ENCODE measurements at places on chromosomes 1 and 21.

- DNase-seq = no peak
Observed at GRCh38 chr1:247998811-247999210, 14.6 kb upstream of the OR2L5 start.

GRCh38 chr1:78950826-78951225 lies 55.7 kb downstream of the ADGRL4 start:
- no peak for DNase-seq

DNA sequence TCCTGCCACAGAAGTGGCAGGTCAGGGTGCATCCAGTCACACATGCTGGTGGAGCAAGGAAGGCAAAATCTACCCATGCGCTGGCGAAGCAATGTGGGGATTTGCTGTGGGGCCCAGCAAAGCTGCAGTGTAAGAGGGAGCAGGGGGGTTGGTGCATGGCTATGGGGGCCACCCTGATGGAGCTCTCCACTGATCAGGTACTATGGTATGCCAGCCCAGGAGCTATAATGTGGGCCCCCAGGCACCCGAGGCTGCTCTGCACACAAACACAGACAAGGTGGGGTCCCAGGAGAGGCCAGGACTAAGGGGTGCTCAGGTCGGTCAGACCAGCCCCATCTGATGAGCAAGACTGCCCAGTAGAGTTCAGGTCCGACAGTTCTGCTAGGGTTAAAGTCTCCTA lies 213.5 kb downstream of the ZC3H11B start:
- no peak for DNase-seq

GRCh38 chr1:159307346-159308020 lies 5.3 kb downstream of the FCER1A start:
- DNase-seq = no peak

DNA sequence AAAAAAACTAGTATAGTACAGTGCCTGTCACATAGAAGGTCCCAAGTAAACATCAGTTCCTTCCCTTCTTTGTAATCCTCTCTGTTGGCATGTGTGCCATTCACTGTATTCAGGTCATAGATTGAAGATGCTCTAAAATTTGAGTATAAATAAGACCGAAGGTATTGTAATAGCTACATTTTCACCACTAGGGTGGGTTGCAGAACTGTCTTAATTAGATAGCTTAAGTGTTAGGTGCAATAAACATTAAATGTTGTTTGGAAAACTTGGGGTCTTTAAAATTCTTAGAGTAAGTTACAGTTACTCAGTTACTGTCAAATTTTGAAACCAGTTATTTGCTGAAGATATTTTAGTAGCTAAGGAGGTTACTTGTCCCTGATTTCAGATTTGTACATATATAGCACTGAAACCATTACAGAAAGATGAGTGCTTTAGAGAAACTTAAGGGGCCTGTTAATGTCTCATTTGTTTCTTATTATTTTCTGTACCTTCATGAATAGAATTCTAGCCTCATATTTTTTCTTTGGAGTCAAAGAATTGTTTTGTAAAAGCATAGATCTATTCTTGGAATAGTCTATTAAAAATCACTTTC lies 24.3 kb downstream of the PER3 start:
- DNase-seq = no peak

DNA sequence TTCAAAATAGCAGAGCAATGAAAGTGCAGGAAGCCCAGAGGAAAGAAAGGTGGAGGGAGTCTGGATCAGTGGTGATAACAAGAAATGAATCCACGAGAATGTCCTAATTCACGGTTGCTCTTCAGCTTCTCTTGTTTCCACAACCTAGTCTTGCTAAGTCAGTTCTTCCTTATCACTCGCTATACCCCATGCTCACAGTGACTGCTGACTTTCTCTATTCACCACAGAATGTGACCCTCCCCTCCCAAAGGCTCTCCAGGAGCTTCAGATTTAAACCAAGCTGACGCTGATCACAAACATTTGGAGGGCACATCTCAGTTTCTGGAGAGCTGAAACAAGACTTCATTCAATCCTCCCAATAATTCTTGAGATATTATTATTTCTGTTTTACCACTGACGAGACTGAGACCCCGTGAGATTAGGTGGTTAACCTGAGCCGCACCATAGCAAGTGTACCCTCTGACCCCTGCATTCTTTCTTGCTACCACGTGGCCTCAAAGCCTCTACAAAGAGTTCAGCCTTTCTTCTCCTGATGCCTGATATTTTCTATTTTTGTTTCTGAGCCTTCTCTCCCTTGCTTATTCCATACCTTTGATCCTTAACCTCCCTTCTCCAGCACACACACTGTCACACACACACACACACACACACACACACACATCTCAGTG lies 10.7 kb upstream of the CCN1 start:
- no peak for DNase-seq

GRCh38 chr1:204988196-204988595 lies 54.8 kb upstream of the CNTN2 start:
- no peak for DNase-seq

- no peak for DNase-seq
Observed at GRCh38 chr1:212544110-212544509, 64.5 kb upstream of the ATF3 start.

- DNase-seq = peak; percentile 81
Observed at GRCh38 chr1:38559446-38560165, 300.0 kb downstream of the RRAGC start.

- peak; percentile 92 for DNase-seq
Observed at GRCh38 chr21:33078907-33079582, 9.1 kb downstream of the OLIG1 start.

GRCh38 chr1:166956057-166956850 lies 19.1 kb downstream of the ILDR2 start:
- DNase-seq = no peak

- DNase-seq = no peak
Observed at GRCh38 chr1:71371581-71371980, 290.7 kb upstream of the ZRANB2 start.

- DNase-seq = no peak
Observed at GRCh38 chr1:159580340-159580739, 7.3 kb upstream of the APCS start.

DNA sequence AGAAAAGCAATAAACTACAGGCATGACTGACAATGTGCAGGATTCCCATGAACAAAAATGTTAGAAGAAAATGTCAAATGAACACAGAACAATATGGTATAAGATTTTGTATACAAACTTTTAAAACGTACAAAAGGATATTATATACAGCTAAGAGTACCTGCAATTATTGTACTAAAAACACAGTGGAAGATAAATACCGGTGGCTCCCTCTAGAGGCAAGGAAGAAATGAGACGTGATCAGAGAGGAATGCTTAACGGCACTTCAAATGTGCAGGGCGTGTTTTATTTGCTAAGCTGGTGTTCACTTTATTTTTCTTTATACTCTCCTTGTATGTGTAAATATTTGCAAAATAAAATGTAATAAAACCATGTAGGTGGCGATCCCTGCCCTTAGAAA lies 191.8 kb upstream of the SAMSN1 start:
- DNase-seq = peak; percentile 72

GRCh38 chr1:111592389-111593361 lies 26.9 kb upstream of the RAP1A start:
- DNase-seq = no peak

- no peak for DNase-seq
Observed at GRCh38 chr1:175808999-175809398, 65.6 kb upstream of the TNR start.

DNA sequence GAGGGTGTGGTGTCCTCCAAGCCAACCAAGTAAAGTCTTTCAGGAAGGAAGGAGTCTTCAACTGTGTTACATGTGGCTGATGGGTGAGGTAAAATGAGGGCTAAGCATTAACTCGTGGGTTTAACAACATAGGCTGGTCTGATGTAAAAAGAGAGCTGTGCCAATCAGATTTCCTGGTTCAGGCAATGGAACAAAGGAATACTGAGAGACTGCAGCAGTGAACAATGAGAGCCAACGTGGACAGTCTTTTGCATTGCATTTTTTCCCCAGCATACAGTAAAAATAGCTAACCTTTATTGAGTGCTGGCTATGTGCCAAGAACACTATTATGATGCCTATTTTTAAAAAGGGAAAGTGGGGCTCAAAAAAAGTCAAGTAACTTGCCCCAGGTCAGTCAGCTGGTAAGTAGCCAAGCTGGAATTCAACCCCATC lies 31.1 kb downstream of the DLGAP3 start:
- DNase-seq = no peak

DNA sequence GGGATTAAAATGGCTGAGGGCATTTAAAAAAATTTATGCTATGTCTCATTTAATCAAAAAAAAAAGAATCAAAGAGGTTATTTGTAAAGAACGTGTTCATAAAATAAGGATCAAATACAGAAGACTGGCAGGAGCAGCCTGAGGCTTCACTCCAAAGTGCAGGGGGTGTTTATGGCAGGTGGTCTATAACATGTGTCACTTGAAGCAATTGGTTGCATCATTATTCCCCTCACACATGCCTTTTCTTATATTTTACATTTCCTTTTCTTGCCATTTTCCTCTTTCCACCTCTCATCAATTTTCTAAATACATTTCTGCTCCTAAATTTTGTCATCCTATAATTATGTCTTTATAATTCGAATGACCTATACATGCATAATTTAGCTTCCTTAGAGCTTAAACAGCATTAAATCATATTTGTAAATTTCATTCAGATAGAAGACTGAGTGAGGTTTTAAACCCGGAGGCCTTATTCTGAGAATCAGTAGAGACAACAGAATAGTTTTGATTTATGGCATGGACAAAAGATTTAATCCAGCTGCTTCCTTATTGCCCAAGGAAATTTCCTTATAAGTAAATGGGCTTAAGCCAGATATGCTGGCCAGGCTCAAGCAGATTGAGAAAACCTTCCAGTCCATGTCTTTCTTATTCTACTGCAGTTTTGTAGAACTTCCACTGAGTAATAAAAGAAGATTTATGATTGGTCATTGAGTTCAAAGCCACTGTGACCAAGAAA lies 322.8 kb downstream of the TGFB2 start:
- DNase-seq = no peak

- DNase-seq = no peak
Observed at GRCh38 chr1:19067182-19067911, 110.9 kb upstream of the IFFO2 start.

GRCh38 chr1:240575981-240576662 lies 35.8 kb downstream of the GREM2 start:
- DNase-seq = peak; percentile 59

- DNase-seq = no peak
Observed at GRCh38 chr1:241202401-241202800, 154.6 kb downstream of the RGS7 start.

DNA sequence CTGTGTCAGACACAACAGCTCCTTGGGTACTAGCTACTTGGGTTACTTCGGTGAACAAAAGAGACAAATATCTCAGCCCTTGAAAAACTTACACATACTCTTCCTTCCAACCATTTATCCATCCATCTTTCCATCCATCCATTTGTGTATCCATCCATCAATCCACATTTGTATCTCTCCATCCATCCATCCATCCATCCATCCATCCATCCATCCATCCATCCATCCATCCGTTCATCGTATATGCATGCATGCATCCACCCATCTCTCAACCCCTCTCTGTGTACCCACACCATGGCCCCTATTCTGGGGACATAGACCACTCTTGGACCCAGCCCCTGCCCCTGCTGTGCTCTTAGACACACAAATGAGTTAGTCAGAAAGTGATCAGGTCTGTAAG lies 40.2 kb downstream of the FAAH start:
- no peak for DNase-seq

DNA sequence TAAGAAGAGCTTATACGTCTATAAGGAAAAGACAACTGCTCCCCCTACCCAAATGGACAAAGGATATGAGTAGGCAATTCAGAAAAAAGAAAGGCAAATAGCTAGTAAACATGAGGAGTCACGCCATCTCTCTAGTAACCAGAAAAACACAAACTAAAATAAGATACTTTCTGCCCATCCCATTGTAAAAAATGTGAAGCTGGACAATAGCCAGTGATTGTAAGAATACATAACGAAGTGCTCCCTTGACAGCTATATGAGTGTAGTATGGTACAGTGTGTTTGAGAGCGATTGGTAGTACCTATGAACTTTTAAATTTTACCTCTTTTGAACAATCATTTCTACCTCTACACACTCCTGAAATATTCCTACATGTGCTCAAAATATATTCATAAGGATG lies 7.5 kb upstream of the GJA8 start:
- DNase-seq = no peak

DNA sequence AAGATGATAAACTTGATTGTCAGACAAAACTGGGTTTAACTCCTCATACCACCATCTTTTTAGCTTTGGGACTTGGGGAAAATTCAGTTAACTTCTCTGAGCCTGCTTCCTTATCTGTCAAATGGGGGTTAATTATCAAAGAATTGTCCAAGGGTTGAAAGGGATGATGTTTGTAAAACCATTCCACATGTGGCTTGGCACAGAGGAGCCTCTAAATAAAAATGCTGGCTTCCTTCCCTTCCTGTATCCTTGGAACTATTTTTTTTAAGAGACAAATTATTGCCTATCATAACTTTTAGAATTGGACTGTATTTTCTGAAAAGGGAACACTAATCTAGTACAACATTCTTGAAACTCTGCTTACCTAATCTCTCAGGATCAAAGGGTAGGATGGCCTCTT lies 143.4 kb upstream of the USP24 start:
- no peak for DNase-seq

GRCh38 chr21:36929622-36930021 lies 36.8 kb downstream of the HLCS start:
- DNase-seq = no peak

DNA sequence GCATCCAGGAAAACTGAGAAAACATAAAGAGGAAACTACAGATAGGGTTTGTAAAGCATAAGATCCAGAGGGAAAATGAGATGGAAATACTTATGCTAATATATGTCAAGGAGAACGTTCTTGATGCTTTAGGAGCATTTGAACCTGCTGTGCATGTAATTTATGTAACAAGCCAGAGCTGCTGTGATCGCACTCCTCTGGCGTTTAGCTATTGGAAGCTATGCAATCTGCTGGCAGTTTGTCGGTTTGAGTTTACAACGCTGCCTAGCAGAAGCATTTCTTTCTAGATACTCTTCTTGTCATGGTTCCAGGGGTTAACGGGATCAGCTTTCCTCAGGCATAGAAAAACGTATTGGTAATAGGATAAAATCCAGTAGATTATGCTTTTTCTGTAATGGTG lies 182.7 kb downstream of the KCNH1 start:
- DNase-seq = no peak

GRCh38 chr1:89553157-89553556 lies 28.5 kb downstream of the LRRC8B start:
- no peak for DNase-seq

GRCh38 chr1:229091721-229092136 lies 179.2 kb upstream of the RAB4A start:
- DNase-seq = no peak

DNA sequence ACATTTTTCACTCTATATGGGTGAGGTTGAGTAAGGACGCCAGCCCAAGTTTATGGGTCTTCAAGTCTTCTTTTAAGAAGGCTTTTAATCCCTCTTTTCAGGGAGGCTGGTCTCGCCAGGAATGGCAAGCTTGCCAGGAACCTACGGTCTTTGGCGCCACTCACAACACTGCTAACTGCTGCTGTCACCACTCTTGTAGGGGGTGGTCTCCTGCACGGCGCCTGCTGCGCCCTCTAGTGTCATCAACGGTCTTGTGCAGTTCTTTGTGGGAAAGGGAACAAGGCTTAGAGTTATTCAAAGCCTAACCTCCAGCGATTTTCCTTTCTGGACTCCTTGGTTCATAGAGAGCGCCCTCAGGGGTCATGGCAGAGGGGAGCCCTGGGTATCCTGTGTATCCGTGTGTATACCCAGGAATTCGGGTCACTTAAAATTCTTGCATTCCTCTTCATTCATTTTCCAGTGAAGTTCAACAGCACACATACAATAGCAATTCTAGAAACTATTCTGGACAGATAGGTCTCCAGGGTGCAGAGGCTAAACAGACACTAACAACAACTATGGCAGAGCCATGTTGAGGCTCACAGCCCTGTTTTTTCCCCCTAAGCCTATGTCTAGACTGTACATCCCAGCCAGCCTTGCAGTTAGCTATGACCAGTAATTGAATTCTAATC lies 392.8 kb upstream of the CAMK1G start:
- DNase-seq = no peak

All from hematopoietic multipotent progenitor cell (in vitro differentiated cells).